ENCODE measurements at places on chromosomes 6 and 20.
A peak's percentile ranks its signal among the peaks of the same experiment; 100 is the strongest.

DNA sequence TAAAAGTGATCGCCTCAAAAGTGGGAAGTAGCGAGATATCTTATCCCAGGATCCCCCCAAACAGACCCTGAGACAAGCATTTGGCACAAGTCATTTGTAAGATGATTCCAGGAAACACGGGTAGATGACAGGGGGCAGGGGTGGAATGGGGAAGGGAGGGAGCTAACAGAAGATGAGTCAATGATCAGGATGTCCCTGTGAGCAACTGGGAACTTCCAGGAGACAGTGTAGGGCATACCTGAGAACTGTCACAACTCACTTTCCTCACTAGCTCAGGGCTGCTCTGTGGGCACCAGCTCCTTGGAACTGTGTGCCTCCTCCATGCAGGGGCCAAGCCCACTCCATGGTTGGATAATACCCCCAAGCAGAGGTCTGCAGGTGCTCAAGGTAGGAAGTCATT, 38.5 kb upstream of the VSX1 start:
- no peak for DNase-seq

- DNase-seq: no peak
Measured at GRCh38 chr20:55269913-55270312, 735.4 kb downstream of the CBLN4 start.

DNA sequence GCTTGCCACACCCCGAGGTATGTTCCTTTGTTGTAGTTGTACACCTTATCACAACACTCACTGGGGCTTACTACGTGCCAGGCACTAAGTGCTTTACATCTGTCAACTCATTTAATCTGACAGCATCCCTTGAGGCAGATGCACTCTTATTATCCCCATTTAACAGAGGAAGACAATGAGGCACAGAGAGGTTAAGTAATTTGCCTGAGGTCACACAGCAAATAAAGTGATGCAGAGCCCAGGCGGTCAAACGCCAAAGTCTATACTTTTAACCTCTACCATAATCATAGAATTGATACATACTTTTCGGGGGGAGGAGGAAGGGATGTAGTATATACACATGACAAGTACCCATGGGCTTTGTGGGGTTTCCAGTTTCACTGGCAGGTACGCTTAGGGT, 37.7 kb downstream of the MDFI start:
- no peak for DNase-seq

- DNase-seq: no peak
Measured at GRCh38 chr6:154161689-154162088, 122.6 kb downstream of the OPRM1 start.

- DNase-seq: no peak
Measured at GRCh38 chr6:36730424-36731380, 33.1 kb downstream of the RAB44 start.

- DNase-seq: no peak
Measured at GRCh38 chr20:58192567-58192966, 35.9 kb downstream of the ANKRD60 start.

GRCh38 chr6:15109338-15110090, 136.4 kb upstream of the JARID2 start:
- no peak for DNase-seq

GRCh38 chr20:33664762-33665144, 2.0 kb upstream of the ACTL10 start:
- peak; percentile 45 for DNase-seq

DNA sequence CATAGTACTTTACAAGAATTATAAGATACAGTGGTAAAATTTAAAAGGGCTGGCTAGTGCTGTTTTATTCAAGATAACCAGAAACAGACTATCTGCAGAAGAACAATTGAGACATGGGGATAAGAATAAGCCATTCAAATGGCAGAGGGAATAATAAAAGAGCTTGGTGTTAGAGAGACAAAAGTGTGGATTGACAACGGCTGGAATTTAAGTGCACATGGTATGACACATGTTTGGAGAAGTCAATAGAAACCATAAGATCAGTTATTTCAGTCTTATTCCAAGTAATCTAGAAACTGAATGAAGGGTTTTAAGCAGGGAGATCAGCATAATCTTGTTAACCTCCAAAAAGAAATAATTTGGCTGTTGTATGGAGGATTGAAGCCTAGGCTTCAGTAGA, 1205.5 kb upstream of the CITED2 start:
- DNase-seq: no peak

GRCh38 chr20:23087587-23088251, 1.6 kb upstream of the CD93 start:
- DNase-seq: no peak

- peak; percentile 27 for DNase-seq
Measured at GRCh38 chr6:73134588-73134987, 90.7 kb downstream of the KHDC1L start.

DNA sequence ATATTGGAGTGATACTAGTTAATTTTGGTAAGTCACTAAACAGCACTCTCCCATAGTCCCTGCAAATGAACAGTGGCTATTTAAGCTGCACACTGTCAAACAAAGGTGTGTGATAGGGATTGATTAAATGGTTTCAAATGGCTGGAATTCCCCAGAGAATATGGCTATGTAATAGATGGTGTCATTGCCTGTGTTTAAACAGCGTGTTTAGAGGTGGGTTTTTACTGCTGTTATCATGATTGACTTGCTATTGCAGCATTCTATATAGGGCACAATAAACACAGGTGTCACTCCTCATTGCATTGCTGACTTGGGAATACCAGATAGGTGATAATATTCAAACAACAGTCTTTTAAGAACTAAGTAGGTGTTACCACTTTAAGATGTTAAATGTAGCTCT, 171.7 kb upstream of the MAN1A1 start:
- DNase-seq: no peak

DNA sequence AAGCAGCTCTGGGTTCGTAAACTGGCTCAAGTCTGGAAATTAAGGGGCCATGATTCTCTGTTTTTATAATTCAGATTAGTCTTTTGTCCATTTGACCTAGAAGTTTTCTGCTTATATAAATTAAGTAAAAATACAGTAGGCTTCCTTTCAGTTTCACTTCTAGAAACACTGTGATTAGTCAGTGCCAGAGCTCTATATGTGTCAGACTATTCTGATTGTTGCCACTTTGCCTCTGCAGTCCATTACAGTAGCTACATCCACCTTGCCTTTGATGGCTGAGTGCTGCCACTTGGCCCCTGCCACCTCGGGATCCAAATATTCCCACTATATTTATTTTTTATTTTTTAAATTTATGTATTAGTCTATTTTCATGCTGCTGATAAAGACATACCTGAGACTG, 7.9 kb downstream of the ZC2HC1B start:
- DNase-seq: no peak

DNA sequence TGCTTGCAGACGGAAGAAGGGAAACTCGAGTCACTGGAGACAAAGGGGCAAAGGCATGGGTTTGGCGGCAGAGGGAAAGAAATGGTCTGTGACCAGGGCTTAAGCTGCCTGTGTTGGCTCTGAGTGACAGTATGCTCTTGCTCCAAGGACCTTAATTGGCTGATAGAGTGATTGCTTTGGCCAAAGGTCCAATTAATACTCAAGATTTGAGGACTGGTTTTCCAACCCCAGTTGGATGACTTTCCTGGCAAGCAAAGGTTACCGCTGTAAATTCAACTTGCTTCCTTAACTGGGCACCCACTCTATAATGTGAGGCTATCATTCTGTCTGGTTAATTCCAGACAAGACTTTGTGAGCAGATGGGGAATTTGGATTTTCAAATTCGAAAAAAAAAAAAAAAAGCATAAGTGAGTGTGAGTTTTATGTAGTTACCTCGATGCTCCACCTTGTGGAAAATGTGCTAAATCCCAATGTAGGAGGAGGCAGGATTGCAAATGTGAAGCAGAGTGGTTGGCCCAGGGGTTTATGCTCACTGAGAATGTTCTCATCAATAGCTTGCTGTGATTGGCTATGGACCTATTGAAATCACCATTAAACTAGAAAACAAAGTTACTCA, 150.7 kb upstream of the GMDS start:
- peak; percentile 7 for DNase-seq

GRCh38 chr6:134065706-134066105, 13.3 kb upstream of the SLC2A12 start:
- DNase-seq: peak; percentile 31

- no peak for DNase-seq
Measured at GRCh38 chr20:35172434-35172806, 548 bp downstream of the PROCR start.

- DNase-seq: no peak
Measured at GRCh38 chr20:24610341-24611115, 141.1 kb downstream of the SYNDIG1 start.

DNA sequence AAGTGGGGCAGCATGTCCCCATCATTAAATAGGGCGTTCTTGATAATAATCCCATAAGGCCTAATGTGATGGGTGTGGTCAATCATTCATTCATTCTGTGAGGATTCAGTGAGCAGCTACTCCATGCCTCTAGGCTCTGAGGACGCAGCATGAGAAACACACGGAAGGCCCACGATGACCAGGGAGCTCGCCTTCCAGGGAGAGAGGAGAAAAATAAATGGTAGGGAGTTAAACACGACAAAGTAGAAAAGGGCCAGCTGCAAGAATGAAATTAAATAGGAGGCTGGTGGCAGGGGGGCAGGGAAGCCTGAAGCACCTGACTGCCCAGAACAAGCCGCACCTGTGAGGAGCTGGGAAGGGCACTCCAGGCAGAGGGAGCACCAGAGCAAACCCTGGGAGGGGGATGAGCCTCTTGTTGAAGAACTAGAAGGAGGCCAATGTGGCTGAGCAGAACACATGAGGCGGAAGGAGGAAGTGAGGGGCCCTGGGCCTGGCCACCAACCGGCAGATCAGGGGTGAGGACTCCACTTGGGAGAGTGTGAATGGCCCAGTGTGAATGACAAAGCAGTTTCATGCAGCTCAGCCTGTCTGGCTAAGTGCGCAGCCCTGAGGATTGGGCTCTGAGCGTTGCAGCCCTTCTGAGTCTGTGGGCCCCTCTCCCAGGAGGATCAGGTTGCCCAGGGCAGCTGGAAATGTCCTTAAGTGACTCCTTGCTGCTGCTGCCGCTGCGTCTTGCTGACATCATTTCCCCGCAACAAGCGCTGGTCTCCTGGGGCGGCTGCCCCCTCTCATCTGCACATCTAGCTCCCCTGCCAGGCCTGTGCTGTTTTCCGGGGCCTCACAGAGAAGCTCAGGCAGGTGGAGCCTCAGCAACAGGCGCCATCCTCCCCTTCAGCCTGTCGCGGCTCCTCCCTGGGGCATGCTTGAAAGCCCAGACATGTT, 99.9 kb downstream of the CDH26 start:
- DNase-seq: peak; percentile 4

- DNase-seq: no peak
Measured at GRCh38 chr20:12270863-12271262, 353.2 kb downstream of the BTBD3 start.

DNA sequence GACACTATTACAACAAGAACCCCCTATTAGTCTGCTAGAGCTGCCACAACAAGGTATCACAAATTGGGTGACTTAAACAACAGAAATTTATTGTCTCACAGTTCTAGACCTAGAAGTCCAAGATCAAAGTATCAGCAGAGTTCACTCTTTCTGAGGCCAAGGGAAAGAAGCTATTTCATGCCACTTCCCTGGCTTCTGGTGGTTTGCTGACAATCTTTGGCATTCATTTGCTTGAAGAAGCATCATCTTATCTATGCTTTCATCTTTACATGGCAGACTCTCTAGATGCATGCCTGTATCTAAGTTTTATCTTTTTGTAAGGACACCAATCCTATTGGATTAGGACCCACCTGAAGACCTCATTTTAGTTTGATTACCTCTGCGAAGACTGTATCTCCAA, 296.8 kb upstream of the MARCKS start:
- no peak for DNase-seq

- no peak for DNase-seq
Measured at GRCh38 chr6:101689695-101690094, 296.2 kb downstream of the GRIK2 start.

- DNase-seq: no peak
Measured at GRCh38 chr6:9933677-9934076, 481.2 kb downstream of the TFAP2A start.

GRCh38 chr6:89023591-89024441, 56.7 kb upstream of the PNRC1 start:
- DNase-seq: peak; percentile 38

DNA sequence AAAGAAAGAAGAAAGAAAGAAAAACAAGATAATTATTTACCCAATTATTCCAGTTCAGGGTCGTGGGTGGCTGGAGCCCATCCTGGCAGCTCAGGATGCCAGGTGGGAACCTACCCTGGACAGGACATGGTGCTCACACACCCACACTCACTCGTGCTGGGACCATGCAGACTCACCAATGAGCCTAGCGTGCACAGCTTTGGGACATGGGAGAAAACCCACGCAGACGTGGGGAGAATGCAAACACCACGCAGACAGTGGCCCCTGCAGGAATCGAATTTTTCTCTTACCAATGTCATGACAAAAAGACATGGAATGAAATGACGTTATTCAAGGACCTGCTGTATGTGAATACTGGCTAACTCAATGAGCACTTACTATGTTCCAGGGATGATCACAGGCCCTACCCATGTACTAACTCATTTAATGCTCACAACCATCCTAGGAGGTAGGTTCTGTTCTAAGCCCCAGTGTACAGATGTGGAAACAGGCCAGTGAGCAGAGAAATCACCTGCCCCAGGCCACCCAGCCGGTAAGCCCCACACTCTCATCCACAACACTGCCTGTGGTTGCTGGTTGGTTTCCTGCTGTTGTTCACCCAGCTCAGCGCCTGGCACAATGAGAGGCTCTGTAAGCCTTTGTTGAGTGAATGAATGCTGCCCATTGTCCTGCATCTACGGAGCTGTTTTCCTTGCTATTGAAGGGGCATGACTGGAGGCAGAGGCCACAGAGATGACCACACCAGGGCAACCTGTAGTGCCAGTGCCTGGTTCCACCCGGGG, 6.8 kb upstream of the PI16 start:
- no peak for DNase-seq

- no peak for DNase-seq
Measured at GRCh38 chr6:128538763-128539162, 18.4 kb upstream of the PTPRK start.

- DNase-seq: peak; percentile 81
Measured at GRCh38 chr6:98845211-98846020, 11.0 kb downstream of the POU3F2 start.

DNA sequence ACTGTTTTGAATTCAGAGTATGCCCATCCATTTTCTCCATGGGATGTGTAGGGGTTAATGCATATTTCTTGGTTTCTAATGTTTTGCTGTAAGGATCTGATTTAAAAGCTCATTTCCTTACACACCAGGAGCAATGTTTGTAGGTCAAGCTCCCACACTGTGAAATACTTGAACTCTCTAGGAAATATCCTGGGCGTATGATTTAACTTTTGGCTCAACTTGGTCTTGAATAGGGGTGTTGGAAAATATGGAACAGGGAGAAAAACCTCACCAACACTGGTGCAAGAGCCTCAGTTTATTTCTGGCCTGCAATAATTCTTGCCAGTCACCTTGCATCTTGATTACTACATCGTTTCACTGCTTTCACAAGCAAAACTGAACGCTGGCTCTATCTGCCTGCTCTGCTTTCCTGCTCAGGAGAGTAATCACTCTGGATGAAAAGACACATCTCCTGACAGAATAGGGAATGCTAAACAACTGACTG, 25.1 kb upstream of the RFPL4B start:
- DNase-seq: no peak

GRCh38 chr6:159693128-159693893, at the start of gene SOD2:
Gene SOD2 (minus strand): TSS chr6:159693241. CDS start chr6:159693167, 74 bp downstream.
- peak; percentile 81 for DNase-seq

GRCh38 chr6:164962805-164963204, 346.6 kb downstream of the C6orf118 start:
- DNase-seq: no peak

Data from cerebellar cortex (tissue), 1 donor.